Aortic smooth muscle cell (primary cell): ENCODE measurements at places on chromosomes 16 and 17. TPM values are rescaled to one million over a fixed set of nuclear protein-coding genes. Genes with fewer than 3 reads are reported as not detected.

WNT3 gene
- total RNA-seq, result 0.44 and 0.66 TPM in 2 replicates

CDH1 gene
- total RNA-seq, result under 0.01 TPM in 1 of 2 replicates, not detected in the other

CRYM gene
- 0.26 and 0.56 TPM in 2 replicates for total RNA-seq

C17orf100 gene
- 0.37 and 0.40 TPM in 2 replicates for total RNA-seq

TUBB3 gene
- total RNA-seq, result 427 and 492 TPM in 2 replicates

HOXB13 gene
- total RNA-seq, result not detected in 2 replicates

ETV4 gene
- 2.7 and 3.2 TPM in 2 replicates for total RNA-seq

OTOA gene
- total RNA-seq, result 0.13 and 0.19 TPM in 2 replicates

UTS2R gene
- not detected in 2 replicates for total RNA-seq

KDM6B gene
- total RNA-seq, result 3.6 and 3.9 TPM in 2 replicates

TBC1D3C gene
- total RNA-seq, result not detected in 2 replicates
